Keratinocyte (primary cell): ENCODE measurements at places on chromosomes 12 and 14. TPM values are rescaled to one million over a fixed set of nuclear protein-coding genes. Genes with fewer than 3 reads are reported as not detected.

GRCh38 chr14:99937475-99938244, 127.6 kb upstream of the EVL start:
- no peak for DNase-seq

DNA sequence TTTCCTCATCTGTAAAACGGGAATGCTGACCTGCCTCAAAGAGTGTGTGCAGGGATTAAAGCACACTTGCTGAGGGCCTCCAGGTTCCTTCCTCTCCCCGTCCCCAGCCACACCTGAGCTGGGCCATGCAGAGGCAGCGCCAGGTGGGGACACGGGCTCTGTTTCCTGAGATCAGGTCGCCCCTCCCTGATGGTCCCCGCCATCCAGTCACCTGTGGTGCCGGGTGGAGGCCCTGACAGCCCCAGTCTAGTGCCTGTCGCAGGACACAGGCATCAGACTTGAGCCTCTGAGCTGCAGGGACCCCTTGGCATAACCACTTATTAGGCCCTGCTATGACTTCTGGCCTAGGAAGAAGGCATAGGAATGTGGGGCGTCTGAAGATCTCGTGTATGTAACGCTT, 12.5 kb downstream of the CHGA start:
- DNase-seq = no peak

DNA sequence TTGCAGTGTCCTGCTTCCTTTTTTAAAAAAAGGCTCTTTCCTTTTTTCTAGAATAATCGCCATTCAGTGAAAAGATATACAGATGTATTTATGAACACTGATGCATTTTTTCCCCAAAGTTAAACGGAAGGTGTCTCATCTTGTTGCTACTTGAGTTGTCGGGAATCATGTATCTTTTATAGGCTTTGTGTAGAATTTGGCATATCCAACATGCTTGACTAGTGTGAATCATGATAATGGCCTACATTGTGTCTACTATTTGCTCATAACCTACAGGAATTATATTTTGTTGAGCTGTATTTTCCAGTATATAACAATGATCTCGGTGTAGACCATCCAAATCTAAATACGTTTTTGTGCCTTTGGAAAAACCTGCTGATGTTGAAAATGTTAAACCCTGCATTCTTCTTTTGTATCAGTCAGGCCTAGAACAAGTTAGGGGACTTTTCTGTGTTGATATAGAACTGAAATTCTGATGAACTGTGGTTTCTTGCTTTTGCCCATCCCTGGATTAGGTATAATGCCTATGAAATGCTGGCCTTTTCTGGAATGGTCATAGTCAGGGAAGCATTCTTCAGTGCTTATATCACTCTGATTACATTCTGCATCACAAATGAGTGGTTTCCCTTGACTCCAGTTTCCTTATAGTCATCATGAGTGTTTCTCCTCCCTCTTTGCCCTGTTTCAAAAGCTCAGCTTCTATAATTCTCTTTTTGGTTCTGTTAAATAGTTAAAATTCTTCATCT, 10.8 kb downstream of the BMAL2 start:
- DNase-seq = peak; percentile 69

- DNase-seq = no peak
Observed at GRCh38 chr12:90940872-90941499, 14.0 kb downstream of the CCER1 start.

Gene SMCO2
- polyA plus RNA-seq = 0.22 to 0.70 TPM (median 0.49 TPM) in 3 replicates
